Effector memory CD4-positive, alpha-beta T cell (primary cell): ENCODE measurements at places on chromosomes 6 and 20.

GRCh38 chr6:33450434-33450833, 3.9 kb upstream of the ZBTB9 start:
- DNase-seq: no peak

DNA sequence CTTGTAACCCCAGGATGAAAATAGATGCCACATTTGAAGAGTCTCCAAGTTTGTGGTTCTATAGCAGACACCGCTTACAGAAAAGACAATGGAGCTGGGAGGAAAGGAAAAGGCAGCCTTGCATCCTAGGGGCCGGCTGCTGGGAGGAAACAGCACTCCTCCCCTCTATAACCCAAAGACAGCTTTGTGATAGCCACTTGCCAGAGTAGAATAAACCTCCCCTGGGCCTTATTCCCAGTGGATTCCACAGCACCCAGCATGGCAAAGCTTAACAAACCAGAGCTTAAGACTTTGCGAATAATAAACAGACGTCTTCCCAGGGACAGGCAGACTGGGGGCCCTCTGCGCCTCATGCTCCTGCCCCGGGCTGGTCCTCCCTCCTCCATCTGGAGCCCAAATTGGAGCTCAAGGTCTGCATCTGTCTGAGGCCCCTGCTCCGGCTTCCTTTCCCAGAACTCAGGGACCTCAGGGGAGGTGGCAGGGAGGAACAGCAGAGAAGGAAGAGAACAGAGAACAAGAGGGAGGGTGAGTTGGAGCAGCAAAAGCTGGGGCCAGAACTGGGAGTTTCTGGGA, 8.8 kb upstream of the TAF8 start:
- DNase-seq: no peak

DNA sequence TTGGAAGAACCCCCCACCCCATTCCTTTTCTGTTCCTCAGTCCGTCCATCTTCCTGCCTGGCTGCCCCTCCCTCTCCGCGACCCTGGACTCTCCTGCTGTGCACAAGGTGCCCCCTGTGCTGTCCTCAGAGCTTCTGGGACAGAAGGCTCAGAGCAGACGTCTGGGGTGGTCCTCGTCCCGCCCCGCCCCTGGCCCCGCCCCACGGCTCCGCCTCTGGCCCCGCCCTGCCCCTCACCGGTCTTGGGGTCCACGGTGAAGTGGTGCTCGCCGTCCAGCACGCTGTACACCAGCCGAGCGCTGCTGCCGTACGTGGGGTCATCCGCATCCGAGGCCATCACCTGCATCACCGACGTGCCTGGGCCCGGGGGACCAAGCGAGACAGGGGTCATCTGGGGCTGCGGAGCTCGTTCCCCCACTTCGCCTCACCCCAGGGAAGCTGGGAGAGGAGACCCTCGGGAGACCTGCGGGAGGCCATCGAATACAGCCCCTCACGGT, 81.0 kb downstream of the CDH22 start:
- no peak for DNase-seq

DNA sequence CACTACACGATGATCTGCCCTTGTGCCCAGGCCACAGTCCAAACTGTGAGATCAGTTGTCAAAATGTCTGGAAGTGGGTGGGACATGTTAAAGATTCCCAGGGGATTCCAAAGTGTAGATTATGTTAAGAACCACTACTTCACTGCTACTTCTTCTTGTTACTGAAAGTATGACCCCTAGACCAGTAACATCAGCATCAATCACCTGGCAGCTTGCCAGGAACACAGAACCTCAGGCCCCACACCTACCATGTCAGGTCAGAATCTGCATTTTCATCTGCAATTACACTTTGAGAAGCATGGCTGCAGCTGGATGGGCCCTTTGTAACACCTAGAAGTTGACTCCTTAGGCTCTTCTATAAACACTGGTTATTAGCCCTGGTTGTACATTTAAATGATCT, 36.1 kb downstream of the RFPL4B start:
- DNase-seq: no peak

- DNase-seq: no peak
Observed at GRCh38 chr20:34582911-34583310, 24.4 kb downstream of the MAP1LC3A start.

- DNase-seq: no peak
Observed at GRCh38 chr6:112085286-112086065, 1.8 kb downstream of the TUBE1 start.

- DNase-seq: no peak
Observed at GRCh38 chr6:150233843-150234269, 91.0 kb downstream of the PPP1R14C start.

DNA sequence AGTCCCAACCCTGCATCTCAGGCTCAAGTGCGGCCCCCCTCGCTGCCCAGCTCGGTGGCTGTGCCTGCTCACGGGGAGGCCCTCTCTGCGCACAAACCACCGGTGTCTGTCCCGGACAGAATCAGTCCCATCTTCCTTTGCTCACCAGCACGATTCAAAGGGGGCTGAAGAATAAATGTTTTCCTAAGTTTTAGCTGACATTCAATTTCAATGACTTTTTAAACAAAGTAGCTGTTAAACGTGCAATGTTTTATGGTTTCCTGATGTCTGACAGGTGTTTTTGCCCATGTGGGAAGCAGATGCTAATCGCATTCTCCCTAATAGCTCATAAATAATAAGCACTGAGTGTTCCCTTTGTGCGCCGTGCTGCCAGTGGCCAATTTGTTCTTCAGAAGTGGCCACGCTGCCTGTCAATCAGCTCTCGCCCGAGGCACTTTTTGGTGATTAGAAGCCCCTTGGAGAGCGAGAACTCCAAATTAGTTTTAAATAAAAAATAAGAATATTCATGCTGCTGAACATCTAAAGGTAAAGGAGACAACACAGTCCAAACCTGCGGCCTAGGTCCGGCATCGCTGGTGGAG, 26.3 kb downstream of the BHLHE23 start:
- DNase-seq: no peak

DNA sequence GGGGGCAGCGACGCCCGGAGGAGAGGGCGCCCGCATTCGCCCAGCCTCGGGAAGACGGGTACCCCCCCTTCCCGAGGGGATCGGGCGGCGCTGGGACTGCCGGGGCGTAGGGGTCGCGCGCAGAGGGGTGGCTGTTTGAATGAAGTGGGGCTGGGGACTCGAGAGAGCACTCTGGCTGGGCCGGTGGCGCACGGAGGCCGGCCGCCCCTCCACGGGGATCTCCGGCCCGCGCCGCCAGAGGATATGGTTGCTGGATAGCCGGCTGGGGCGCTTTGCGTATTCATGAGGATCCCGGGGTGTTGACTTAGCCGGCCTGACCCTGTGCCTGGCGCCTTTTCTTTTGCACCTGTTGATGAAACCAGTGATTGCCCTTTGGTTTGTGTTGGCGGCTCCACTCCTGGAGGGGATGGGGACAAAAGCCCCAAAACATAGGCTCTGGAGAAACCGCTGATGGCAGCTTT, 469 bp downstream of the SYNJ2 start:
- no peak for DNase-seq

DNA sequence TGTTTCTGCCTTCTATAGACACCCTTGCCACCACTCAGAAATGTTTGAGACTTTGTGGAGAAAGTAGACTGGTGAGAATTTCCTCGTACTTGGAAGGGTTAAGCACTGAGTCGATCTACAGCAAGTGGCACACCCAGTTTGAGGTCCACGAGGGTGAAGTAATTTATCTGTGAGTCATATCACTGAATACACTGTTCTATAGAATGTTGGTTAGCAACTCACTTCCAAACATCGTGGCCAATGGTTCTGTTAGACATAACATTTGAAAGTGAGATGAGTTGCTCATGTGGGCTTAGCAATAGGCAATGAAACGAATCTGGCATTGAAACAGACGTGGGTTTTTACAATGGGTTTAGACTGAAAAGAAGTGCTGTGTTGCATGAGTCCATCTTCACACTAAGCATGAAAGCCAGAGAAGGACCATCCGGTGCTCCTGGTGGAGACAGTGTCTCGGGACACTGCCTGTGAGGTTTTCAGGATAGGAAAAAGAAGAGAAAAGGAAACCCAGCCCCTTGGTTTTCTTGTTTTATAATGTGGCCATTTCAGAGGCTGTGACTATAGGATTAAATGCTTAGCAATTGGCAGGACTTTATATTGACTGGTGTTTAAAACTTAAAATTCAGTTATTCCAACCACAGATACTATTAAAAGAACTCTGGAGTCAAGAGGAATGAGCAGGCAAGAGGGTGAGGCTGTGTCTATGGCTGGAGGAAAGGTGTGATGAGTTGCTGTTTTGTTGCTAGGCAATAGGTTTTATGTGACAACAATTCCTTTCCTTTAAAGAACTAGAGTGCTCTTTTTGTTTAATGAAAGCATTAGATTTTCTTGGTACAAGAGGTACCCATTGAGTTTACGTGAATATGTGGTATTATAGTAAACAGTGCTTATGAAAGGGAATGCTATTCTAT, 31.0 kb upstream of the EZR start:
- DNase-seq: peak; percentile 56

- no peak for DNase-seq
Observed at GRCh38 chr20:46550461-46550860, at the start of gene OCSTAMP. TSS of gene OCSTAMP (minus strand) at chr20:46550654. CDS start at chr20:46550560, 94 bp downstream.

DNA sequence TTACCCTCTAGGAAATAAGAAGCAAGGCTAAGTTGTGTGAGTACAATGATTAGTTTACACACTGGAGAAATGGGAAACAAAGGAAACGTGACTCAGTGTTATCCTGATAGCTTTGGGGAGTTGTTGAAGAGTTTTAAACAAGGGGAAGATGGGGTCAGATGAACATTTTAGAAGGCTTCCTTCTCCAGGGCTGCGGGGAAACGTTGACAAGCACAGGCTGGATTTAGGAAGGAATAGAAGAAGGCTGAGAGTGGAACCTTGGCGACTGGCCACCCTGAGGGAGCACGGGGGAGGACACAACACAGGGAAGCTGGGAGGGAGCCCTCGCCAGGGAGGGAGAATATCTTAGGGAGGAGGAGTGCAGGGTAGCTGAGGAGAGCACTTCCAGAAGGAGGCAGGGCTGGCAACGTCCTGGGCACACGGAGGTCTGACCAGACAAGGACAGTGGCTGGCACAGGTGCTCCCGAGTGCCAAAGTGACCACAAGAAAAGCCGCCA, 134.7 kb downstream of the AIG1 start:
- DNase-seq: no peak

GRCh38 chr20:15930311-15931305, 642.6 kb downstream of the KIF16B start:
- no peak for DNase-seq

GRCh38 chr6:15654250-15654649, 8.6 kb downstream of the DTNBP1 start:
- no peak for DNase-seq

GRCh38 chr20:14049111-14049510, 53.8 kb downstream of the MACROD2 start:
- DNase-seq: no peak

DNA sequence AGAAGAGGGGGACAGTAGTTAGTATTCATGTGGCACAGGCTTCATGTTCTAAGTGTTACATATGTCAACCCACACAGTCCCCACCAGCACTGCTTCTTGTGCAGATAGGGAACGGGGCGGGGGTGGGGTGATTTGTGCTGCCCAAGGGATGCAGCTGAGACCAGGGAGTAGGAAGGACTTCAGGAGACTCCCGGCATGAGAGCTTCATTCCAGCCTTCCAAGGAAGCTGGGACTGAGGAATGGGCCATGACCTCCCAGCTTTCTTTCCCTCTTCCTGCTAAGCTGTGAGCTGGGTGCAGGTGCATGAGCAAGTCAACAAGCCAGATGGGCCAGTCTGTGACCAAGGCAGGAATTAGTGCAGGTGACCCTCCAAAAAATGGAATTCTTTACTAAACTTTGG, 9.2 kb downstream of the BEND3 start:
- DNase-seq: no peak

DNA sequence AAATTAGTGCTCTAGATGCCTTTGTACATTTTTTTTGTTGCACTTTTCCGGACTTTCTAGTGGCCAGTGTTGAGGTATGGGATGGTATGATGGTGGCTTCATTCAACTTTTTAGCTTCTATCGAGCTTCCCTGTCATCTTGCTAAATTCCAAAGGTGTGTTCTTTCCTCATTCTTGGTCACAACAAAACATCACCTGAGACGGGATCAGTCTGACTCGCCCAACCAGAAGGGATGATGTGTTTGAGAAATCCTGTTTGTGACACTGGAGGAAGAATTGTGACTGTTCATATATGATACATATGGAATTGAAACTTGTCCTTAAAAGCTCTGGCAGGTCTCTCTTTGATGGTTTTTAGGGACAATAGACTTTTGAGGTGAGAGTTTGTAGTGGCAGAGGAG, 33.8 kb downstream of the KCNS1 start:
- DNase-seq: no peak

GRCh38 chr6:117840541-117840983, 66.5 kb upstream of the SLC35F1 start:
- DNase-seq: no peak

DNA sequence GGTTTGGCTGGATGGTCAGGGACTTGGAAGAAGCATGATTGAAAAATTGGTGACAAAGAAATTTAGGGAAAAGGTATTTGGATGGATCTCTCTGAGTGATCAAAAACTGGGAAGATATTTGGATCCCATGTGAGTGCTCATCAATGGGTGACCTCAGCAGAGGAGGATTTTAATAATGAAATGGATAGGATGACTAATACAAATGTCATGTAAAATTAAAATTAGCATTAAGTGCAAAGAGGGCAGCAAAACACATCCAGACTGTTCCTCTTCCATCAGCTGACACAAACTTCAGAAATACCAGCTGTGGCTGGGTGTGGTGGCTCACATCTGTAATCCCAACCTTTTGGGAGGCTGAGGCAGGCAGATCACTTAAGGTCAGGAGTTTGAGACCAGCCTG, 151.7 kb downstream of the THBS2 start:
- no peak for DNase-seq

DNA sequence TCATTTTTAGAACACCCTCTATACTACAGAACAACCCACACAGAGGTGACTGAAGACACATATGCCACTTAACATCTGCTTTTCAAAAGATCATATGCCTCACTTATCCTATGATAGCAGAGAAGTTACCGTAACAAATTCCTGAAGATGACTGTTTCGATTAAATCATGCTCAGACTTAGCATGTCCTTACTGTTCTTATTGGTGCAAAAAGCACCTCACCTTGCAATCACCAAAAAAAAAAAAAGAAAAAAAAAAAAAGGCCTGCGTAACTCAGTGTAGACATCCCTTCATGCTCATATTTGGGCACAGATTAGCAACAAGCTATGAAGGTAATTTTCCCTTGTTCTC, 17.7 kb upstream of the DST start:
- no peak for DNase-seq

DNA sequence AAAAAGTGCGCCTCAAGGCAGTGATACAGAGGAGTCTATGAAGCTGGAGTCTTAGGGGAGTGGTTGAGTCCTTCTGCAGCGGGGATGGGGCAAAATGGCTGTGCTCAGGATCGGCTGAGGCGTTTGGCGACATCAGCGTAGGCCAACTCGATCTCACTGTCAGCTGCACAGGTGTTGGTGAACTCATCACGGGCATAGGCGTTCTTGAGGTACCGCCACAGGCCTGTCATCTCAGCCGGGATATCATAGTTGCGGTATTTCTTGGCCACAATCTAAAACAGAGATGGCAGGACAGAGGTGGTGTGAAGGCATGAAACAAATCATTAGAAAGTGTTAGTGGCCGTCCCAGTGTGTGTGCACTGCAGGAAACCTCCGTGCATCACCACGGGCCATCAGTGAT, 112.7 kb downstream of the CLIC5 start:
- no peak for DNase-seq
